ENCODE measurements at places on chromosomes 13 and 19.

GRCh38 chr13:60575142-60575541 lies 178.1 kb downstream of the TDRD3 start:
- no peak for DNase-seq

- DNase-seq = no peak
These were observed at the start of gene NFIX for GRCh38 chr19:12994701-12995595. TSS of gene NFIX (plus strand) at chr19:12995475. CDS start at chr19:12995838, 363 bp downstream.

DNA sequence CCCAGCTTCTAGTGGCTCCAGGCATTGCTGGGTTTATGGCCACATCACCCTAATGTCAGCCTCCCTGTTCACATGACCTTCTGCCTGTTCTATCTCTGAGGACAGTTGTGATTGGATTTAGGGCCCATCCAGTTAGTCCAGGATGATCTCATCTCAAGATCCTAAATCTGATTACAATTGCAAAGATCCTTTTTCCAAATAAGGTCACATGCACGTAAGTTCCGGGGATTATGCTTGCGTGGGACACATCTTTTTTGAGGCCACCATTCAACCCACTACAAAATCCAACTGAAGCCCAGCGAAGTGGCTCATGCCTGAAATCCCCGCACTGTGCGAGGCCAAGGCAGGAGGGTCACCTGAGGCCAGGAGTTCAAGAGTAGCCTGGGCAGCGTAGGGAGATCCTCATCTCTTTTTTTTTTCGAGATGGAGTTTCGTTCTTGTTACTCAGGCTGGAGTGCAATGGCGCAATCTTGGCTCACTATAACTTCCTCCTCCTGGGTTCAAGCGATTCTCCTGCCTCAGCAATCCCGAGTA lies 12.3 kb downstream of the PLD3 start:
- DNase-seq = no peak

DNA sequence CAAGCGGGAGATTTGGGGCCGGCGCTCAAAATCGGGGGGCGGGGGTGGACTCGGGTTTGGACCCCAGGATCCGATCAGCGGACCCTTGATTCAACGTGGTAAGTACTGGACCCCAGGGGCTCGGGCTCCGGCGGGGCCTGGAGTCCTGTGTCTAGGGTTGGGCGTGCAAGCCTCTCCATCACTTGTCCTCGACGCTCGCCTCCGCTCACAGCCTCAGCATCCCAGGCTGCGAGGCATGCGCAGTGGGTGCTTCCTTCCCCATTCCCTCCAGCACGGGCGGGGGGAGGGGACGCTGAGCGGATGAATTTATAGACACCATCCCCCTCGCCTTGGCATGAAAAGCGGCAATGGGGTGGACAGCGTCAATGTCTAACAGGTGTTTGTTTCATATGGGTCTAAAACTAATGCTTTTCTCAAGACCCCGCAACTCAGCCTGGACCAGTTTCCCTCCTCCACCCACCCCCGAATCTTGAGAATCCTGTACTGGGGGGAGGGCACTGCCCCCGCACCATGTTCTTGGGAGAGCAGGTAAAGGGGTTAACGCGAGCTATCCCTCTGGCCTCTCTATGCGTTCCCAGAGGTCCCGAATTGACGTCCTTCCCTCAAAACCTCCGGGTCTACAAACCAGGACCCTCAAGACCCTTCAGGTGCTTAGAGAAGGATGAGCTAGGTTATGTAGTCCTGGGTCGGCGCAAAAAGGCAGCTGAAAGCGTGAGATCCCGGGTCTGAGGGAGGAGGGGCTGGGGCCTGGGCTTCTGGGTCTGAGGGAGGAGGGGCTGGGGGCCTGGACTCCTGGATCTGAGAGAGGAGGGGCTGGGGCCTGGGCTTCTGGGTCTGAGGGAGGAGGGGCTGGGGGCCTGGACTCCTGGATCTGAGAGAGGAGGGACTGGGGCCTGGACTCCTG lies 579 bp downstream of the CPT1C start:
- peak; percentile 86 for DNase-seq

DNA sequence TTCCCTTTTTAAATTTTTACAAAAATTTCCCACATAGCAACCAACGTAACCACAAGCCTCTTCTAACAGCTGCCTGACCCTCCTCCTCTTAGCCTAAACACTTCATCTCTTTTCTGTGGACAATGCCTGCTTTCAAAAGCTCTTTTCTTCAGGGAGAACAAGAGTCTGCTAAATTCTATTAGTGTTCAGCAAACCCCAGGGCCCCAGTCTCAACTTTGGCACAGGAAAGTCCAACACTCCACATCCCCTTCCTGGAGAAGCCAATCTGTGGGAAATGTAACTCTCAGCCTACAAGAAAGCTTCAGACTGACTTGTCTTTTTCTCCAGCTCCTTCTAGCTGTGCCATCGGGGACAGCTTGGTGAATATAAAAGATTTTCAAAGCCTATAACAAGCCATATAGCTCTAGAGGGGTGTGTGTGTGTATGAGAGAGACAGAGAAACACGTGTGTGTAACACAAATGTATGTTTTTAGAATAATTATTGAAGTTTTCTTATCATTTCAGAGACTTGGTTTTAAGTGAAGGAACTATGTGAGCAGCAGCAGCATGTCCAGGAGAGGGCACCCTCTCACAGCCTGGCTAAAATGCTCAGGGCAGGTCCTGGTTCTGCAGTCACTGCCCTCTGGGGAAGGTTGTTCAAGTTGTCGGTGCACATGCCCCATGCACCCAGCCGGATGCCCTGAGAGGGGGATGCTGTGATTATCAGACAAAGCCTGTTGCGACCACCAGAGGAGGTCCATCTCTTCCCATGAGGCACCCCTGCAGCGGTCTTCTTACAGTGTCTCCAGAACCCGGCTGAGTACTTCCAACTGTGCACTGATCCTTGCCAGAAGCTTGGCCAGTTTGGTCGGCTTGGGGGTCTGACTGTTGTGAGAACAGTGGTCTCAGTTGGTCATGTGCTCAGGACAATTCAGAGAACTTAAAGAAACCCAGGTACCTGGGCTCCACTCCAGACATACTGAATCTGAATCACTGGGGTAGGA lies 34.4 kb downstream of the CCDC70 start:
- peak; percentile 10 for DNase-seq

DNA sequence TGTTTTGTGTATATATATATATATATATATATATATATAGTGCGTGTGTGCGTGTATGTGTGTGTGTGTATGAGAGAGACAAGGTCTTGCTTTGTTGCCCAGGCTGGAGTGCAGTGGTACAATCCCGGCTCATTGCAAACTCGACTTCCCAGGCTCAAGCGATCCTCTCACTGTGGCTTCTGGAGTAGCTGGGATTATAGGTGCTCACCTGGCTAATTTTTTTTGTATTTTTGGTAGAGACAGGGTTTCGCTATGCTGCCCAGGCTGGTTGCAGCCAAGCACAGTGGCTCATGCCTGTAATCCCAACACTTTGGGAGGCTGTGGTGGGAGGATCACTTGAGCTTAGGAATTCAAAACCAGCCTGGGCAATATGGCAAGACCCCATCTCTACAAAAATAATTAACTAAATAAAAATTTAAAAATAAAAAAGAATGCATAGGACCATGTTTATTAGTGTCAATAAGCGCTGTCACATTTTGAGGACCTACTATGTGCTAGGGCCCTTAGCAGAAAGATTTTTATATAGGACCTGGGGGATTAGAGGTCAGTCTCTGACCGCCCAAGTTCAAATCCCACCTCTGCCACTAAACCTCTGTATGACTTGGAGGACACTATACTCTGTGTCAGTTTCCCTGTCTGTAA lies 1.8 kb downstream of the PVR start:
- no peak for DNase-seq

- no peak for DNase-seq
These were observed 45.1 kb upstream of the CEACAM21 start for GRCh38 chr19:41530761-41531301.

DNA sequence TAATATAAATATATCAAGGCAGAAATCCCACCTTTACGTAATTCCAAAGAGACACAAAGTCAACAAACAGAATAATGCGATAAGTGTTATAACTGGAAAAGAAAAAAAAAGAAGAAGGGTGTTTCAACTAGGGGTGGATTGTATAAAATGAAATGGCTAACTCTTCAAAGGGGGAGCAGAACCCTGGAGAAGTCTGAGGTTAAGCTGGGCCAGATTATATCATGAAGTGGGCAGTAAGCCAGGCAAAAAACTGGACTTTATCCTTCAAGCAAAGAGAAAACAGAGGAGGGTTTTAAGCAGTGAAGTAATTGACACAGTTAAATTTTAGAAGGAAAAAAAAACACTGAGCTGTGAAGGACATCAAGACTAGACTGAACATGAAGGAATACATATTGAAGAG lies 41.9 kb downstream of the TBC1D4 start:
- DNase-seq = no peak

GRCh38 chr13:101916108-101916774 lies 463.8 kb downstream of the ITGBL1 start:
- DNase-seq = peak; percentile 59

- no peak for DNase-seq
These were observed 44.9 kb downstream of the ZNF611 start for GRCh38 chr19:52689843-52690368.

DNA sequence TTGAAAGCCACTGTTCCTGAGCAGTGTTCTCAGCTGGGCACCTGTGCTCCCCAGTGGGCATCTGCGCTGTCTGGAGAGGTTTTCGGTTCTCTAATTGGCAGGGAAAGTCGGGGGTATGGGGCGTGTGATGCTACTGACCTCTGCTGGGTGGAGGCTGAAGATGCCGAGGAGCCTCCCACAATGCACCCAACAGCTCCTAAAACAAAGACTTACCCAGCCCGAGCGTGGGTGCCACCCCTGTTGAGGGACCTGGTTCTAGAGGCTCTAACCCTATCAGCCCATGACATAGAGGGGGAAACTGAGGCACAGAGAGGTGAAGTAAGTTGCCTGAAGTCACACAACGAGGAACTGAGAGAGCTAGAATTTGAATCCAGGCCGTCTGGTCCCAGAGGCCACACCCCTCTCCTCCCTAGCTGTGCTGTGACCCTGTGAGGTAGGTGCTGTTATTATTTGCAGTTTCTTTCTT lies 2.3 kb downstream of the SPACA4 start:
- peak; percentile 90 for DNase-seq

DNA sequence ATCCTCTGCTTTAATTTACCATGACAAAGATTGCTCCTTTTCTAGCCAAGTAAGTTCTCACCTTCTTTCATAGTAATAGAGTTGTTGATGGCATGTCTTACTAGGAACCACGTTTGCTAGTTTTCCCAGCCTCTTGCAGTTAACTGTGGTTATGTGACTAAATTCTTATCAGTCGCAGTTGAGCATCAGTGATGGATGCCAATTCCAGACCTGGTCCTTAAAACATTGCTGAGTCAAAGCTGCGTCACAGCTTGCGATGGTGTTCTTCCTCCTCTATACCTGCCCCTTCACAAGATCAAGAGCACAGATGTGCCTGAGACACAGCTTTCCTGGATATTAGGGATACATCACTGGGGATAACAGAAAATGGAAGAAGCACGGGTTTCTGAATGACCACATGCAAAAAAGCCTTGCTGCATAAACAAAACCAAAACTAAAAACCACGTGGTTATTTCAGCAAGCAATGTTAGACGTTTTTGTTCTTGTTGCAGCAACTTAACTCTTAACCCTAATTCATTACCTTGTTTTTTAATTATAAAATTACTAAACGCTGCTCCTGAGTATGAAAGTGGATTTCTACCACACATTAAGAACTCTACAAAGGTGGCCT lies 97.6 kb upstream of the DACH1 start:
- DNase-seq = peak; percentile 73

- DNase-seq = peak; percentile 100
These were observed at the start of gene RRAS for GRCh38 chr19:49640113-49640898. TSS of gene RRAS (minus strand) at chr19:49640143. CDS start at chr19:49640098, 45 bp downstream.

DNA sequence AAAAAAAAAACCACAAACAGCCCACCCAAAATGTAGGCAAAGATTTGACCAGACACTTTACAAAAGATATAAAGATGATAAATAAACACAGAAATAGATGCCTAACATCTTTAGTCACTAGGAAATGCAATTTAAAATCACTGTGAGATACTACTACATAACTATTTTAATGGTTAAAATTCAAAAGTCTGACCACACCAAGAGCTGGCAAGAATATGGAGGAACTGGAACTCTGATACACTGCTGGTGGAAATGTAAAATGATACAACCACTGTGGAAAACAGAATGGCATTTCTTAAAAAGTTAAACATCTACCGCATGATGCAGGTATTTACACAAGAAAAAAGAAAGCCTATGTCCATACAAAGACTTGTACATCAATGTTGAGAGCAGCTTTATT lies 26.8 kb downstream of the VWA8 start:
- DNase-seq = no peak

- no peak for DNase-seq
These were observed 82.7 kb upstream of the PCDH8 start for GRCh38 chr13:52931131-52931530.

- no peak for DNase-seq
These were observed 16.6 kb downstream of the HNRNPM start for GRCh38 chr19:8461376-8461775.

DNA sequence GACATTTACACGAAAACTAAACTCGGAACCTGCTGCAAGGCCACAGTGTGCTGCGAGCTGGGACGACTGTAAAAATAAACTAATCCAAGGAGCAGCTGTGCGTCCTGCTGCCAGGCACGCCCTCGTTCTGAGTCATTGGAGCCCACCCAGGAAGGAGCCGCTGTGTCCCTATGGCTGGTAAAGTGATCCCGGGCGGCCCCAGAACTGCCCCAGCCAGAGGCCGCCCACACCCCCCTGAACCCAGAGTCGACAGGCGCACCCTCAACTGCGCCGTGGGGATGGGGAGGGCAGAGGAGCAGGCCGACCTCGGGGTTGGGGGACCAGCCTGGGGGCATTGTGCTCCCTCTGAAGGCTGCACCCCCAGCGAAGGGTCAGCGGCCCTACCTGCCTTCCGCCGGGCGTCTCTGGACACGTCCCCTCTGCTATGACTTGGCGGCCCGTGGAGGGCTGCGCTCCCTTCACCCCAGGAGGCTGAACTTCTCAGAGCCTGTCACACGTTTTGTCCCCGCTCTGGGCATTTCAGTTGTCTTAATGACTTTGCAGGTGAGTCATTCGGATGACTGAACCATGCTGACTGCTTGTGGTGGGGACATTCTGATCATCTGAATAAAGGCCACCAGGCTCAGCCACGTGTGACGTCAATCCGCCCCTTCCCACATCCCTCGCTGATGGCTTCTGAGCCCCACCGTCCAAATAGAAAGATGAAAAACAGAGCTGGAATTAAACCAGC lies 42.7 kb downstream of the ADPRHL1 start:
- peak; percentile 50 for DNase-seq

GRCh38 chr19:38692458-38693379 lies 45.3 kb downstream of the ACTN4 start:
- no peak for DNase-seq
